Effector CD4-positive, alpha-beta T cell (primary cell): ENCODE measurements at places on chromosomes 6 and 20.

DNA sequence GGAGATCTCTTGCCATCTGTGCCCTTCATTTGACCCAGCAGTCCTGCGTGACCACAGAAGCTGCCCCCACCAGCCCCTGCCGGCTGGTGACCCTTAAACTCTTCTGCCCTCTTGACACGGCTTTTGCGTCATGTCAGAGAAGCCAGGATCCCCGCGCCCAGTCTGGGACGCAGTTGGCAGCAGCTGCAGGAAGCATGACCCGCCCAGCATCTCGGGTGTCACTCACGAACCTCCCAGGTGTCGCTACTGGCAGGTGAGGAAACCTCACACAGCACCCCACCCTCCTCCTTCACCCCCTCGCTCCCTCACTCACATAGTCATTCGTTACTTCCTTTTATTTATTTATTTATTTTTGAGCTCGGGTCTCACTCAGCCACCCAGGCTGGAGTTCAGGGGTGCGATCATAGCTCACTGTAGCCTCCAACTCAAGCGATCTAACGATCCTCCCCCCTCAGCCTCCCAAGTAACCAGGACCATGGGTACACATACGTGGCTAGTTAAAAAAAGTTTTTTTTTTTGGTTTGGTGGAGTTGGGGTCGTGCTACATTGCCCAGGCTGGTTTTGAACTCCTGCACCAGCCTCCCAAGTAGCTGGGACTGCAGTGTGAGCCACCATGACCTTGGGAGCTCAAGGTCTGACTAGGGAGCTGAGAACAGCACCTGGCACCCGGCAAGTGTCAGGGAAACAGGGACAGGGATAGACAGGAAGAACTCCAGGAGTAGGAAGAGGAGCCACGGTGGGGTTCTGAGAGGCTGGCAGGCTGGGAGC is 14.1 kb upstream of the SPDEF start:
- no peak for DNase-seq

DNA sequence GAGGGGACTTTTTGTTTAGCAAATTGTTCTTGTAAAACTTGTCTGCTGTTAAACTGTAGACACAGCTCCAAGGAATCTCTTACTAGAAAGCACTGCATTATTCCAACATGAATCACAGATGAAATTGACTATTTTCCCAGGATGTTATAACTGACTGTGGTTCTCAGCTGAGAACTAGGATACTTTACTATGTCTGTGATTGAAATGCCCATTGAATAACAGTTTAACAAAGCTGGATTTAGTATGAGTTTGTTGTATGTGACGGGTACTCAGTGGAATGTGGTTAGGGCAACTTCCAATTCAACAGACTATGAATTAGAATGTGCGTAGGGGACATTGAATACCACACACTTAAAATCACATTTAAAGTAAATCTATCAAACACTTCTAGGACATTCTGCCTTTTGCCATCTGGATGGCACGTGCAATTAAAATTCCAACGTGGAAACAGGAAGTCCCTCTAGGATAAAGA is 193.4 kb upstream of the PREP start:
- no peak for DNase-seq

GRCh38 chr6:160788806-160789205 is 86.8 kb downstream of the PLG start:
- DNase-seq: no peak

GRCh38 chr6:117118490-117118889 is 146.9 kb upstream of the VGLL2 start:
- no peak for DNase-seq

DNA sequence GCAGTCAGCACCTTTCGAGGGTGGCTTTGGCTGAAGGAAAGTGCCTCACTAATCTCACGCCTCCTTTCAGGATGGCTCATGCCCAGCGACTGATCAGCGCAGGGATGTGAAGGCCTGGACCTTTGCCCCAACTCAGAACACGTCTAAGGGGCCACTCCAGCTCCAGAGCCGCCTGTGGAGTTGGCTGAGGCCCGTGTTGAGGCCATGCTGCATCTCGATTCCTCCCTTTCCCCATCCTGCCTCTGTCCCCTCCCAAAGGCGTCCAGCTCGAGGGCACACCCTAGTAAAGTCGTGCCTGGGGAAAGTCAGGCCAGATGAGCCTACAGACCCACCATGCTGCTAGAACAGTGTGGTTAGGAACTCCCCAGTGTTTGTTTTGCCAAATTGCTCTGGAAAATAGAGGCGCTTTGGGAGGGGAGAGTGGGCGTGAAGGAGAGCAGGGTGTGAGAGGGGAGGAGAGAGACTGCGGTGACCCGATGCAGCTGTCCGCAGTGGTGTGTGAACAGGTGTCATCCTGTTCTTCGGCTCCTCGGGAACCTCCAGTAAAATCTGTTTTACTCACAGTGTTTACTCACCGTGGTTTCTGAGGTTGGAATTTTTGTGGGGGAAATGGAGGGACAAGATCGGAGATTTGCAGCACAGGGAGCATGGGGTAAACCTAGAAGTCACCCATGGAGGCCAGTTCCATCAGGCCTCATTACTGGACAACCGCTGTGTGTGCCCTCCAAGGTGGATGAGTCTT is 85.0 kb upstream of the PMEPA1 start:
- DNase-seq: no peak

DNA sequence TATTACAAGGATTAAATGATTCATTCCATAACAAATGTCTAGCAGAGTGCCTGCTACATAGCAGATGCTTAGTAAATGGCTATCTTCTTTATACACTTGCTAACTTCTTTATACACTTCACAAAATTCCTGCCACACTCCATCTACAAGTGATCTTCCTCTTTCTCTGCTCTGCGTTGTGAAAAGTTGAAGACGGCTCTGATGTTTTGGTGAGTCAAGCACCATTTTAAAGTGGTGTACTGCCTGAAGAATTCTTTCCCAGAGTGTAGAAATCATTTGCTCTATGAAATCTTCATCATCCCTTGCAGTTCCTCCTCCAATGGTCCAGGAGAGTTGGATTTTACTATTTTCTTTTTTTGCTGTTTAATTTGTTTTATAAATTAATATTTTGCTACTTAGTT is 74.9 kb downstream of the TNFAIP3 start:
- no peak for DNase-seq

DNA sequence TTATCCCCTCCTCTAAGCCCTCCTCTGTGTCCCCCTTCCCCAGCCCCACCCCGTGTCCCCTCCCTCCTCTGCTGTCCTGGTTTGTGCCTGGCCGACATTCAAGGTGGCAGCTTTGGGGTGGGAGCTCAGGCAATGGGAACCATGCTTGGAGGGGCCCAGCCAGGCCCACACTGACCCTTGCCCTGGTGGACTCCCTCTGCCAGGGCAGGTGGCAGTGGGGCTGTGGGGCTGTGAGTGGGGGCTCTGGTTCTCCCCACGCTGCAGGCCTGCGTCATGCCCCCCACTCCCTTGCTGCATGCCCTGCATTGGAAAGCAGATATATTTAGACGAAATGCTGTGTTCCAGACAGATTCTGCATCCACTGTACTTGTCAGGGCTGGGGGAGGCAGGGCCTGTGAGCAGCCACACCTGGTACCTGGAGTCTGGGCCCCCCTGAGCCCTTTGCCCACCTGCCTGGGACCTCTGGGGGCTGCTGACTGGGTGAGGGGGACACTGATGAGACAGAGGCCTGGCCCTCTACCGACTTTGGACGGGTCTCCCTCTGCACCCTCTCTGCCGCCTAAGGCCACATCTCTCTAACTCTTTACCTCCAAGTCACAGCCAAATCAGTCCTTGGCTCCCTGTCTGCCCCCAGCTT is 14.2 kb downstream of the DLGAP4 start:
- no peak for DNase-seq

DNA sequence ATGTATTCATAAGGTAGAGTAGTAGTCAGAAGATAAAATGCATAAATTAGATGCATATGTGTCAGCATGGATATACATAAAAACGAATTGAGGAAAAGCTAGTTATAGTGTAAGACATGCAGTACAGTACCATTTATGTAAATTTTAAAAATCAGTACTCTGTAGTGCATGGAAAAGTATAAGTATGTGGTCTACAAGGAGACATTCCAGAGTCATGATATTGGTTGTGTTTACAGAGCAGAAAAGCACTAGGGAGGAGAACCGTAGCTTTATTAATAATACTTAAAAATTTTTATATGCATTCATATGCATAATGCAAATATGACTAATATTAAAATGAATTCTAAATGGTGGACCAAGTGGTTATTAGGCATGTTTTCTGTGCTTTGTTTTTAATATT is 220.0 kb downstream of the ZFAND3 start:
- DNase-seq: no peak

DNA sequence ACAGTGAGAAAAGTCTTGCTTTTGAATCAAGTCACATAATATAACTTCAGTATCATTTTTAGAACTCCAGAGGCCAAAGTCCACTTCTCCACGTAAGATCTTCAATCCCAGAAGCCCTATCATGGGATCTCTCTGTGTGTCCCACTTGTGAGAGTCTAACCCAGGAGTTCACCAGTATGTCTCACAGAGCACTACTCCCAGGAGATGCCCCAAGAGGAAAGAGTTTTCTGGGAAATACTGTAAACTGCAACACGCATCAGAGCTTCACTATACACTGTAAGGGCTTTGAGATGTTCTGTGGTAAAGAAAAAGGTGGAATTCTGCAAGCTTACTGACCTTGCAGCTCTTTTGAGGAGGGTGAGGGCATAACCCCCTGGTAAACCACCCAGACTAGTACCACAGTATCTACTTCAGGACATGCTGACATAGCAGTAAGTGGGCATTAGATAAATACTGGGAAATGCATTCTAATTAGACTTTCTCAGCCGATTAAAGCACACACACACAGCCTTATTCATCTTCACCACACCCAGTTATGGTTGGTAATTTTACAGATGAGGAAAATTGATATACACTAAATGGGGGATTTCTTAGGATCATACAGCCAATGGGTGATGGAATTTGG is 12.3 kb downstream of the DCBLD1 start:
- no peak for DNase-seq

DNA sequence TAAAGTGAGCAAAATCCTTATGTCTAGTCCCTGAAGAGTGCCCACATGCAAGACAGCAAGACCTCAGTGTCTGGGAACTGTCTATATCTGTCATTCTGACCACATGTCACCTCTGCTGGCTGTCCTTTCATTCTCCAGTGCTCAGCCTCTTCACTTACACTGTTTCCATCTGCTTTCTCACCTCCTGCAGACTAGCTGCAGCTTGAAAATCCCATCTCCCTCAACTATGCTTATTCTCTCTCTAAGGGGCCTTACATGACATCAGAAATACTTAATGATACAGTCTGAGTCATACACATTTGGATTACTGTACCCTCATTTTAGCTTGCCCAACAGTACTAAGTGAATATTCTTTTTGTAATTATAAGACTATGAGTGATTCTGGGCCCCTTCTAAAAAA is 587.8 kb downstream of the EPM2A start:
- no peak for DNase-seq

DNA sequence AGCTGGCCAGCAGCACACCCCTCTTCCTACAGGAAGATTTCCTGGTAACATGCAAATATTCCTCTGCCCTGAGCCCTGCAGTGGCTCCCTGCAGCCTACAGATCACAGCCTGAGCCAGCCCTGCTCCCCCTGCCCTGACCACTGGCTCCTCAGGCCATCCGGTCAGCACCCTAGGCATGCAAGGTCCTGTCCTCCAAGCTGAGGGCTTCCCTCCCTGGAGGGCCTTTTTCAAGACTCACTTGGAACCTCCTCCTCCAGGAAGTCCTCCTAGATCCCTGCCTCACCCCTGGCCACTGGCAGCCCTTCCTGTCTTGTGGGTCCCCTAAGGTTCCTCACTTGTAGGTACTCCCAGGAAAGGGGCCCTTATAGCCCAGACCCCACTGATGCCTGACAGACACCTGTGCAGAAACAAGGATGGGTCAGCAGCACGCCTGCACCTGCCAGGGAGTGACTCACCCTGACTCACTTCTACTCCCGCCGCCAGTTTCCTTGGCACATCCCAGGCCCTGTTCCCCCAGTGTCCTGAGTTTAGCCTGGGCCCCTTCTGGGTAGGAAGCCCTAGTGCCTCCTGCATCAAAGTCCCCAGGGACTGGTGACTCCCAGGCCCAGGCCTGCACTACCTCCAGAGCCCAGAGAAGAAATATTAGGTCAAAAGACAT is 3.2 kb downstream of the SLC4A11 start:
- no peak for DNase-seq
